Left lung (tissue), 14 donors: ENCODE measurements at places on chromosomes 5 and 9. TPM values are rescaled to one million over a fixed set of nuclear protein-coding genes. Genes with fewer than 3 reads are reported as not detected.

The CBY3 gene
- total RNA-seq, result not detected

The CCIN gene
- 0.67 TPM for total RNA-seq

The KIF12 gene
- 2.4 TPM for total RNA-seq

The LCN1 gene
- total RNA-seq, result not detected

The HTR4 gene
- total RNA-seq, result not detected

The PCDHGB2 gene
- total RNA-seq, result 2.6 TPM

The SLIT3 gene
- total RNA-seq, result 66.3 TPM

The DIPK1B gene
- 12.6 TPM for total RNA-seq

The PCDHGA6 gene
- 2.9 TPM for total RNA-seq

GRCh38 chr9:19378647-19379046 is 1.4 kb downstream of the RPS6 start:
- peak overlapping the region; percentile 95 for H3K27ac ChIP-seq
- H3K36me3 ChIP-seq, result peaks cover 55% of the 10 kb centered on the region
- peak overlapping the region; percentile 64 for H3K4me3 ChIP-seq
- H3K27me3 ChIP-seq, result no peaks in the 10 kb centered on the region

GRCh38 chr5:156356238-156356637 is 29.3 kb downstream of the SGCD start:
- no peaks in the 10 kb centered on the region for H3K36me3 ChIP-seq
- DNase-seq, result no peak
- no peak overlapping the region for H3K4me3 ChIP-seq
- no peak overlapping the region for H3K27ac ChIP-seq

- H3K27me3 ChIP-seq, result no peaks in the 10 kb centered on the region
- peak overlapping the region; percentile 81 for H3K27ac ChIP-seq
- no peak for DNase-seq
- H3K36me3 ChIP-seq, result peaks cover 16% of the 10 kb centered on the region
- H3K4me3 ChIP-seq, result no peak overlapping the region
Measured at GRCh38 chr5:157540124-157540523, 35.5 kb downstream of the ADAM19 start.

GRCh38 chr5:127297348-127298035 is 6.9 kb downstream of the MEGF10 start:
- H3K27ac ChIP-seq, result no peak overlapping the region
- H3K27me3 ChIP-seq, result peaks cover 9% of the 10 kb centered on the region
- H3K4me1 ChIP-seq, result no peaks in the 10 kb centered on the region
- H3K4me3 ChIP-seq, result no peak overlapping the region
- no peaks in the 10 kb centered on the region for H3K36me3 ChIP-seq

DNA sequence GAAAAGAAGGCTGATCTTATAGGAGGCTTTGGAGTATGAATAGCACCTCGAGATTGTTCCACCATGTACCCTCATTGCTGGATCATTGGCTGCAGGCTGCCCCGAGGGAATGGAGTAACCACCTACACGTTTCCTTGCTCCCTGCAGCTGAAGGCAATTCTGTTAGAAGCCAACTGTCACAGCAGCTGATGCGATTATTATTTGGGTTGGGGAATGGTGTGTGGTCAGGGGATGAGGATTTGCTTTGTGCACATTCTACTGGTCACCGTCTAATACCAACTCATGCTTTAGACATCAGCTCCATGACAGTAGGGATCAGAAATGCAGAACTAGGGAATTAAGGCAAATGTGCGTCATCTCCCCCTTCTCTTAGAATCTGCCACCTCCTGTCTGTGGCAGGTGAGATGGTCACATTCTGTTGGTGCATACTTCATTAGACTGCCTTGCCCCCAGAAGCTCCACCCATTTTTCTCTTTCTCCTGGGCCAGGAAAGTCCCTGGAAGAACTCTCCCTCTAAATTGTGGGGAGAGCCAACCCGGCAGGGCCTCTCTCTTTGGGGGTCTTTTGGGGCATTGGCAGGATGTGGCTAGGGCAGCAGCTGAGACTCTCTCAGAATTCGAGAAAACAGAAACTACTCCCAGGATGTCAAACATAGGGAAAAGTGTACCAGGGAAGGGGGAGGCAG is 32.8 kb downstream of the NEUROG1 start:
- no peak for DNase-seq
- H3K36me3 ChIP-seq, result no peaks in the 10 kb centered on the region

- no peak overlapping the region for H3K27ac ChIP-seq
- no peak overlapping the region for H3K4me3 ChIP-seq
- no peaks in the 10 kb centered on the region for H3K27me3 ChIP-seq
Measured at GRCh38 chr5:50786073-50786472, 119.6 kb downstream of the PARP8 start.

- no peak overlapping the region for H3K4me3 ChIP-seq
- no peaks in the 10 kb centered on the region for H3K4me1 ChIP-seq
- no peak overlapping the region for H3K27ac ChIP-seq
- no peaks in the 10 kb centered on the region for H3K36me3 ChIP-seq
Measured at GRCh38 chr5:95983080-95983479, 21.4 kb upstream of the ELL2 start.

- H3K4me1 ChIP-seq, result peaks cover under 1% of the 10 kb centered on the region
- no peaks in the 10 kb centered on the region for H3K36me3 ChIP-seq
- no peak for DNase-seq
- H3K27me3 ChIP-seq, result peaks cover 20% of the 10 kb centered on the region
- H3K27ac ChIP-seq, result no peak overlapping the region
Measured at GRCh38 chr9:96015876-96016686, 140.6 kb downstream of the ERCC6L2 start.

DNA sequence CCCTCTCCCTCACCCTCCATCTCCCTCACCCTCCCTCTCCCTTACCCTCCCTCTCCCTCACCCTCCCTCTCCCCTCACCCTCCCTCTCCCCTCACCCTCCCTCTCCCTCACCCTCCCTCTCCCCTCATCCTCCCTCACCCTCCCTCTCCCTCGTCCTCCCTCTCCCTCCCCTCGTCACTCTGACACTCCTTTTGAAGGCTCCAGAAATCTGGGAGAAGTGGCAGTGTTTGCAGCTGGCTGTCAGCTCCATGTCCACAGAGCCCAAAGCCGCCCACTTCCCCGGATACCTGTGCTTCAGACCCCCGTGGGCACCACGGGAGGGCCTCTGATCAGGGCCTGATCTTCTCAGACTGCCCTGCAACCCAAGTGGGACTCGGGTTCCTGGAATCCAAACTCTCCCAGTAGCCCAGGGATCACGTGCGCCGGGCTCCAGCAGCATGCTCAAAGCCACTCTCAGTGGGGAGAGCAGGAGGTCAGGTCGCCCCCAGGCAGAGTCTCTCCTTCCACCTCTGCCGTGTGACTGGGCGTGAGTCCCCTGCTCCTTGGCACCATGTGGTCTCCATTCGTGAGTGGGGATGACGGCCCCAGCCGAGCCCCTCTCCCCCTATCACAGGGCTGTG is 33.1 kb downstream of the DBH start:
- H3K36me3 ChIP-seq, result no peaks in the 10 kb centered on the region
- no peak overlapping the region for H3K27ac ChIP-seq
- no peaks in the 10 kb centered on the region for H3K27me3 ChIP-seq
- no peak overlapping the region for H3K4me3 ChIP-seq
- no peaks in the 10 kb centered on the region for H3K4me1 ChIP-seq
- DNase-seq, result no peak

DNA sequence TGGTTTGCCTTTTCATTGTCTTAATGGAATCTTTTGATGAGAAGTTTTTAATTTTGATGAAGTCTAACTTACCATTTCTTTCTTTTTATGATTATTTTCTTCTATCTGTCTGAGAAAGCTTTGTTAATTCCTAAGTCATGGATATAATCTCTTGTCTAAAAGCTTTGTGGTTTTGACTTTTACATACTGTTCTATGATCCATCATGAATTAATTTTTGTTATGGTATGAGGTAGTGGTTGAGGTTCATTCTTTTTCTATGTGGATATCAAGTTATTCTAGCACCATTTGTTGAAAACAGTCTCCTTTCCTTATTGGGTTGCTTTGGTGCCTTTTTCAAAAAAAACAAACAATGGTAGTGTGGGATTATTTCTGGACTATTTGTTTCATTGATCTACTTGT is 20.4 kb downstream of the FBXO10 start:
- no peak for DNase-seq
- H3K36me3 ChIP-seq, result no peaks in the 10 kb centered on the region
- H3K4me1 ChIP-seq, result no peaks in the 10 kb centered on the region
- no peak overlapping the region for H3K27ac ChIP-seq
- H3K27me3 ChIP-seq, result no peaks in the 10 kb centered on the region

GRCh38 chr9:34588671-34589635 is 571 bp downstream of the CNTFR start:
- no peaks in the 10 kb centered on the region for H3K36me3 ChIP-seq
- H3K4me3 ChIP-seq, result peak overlapping the region; percentile 2
- H3K27ac ChIP-seq, result no peak overlapping the region
- peaks cover 21% of the 10 kb centered on the region for H3K4me1 ChIP-seq
- H3K27me3 ChIP-seq, result peaks cover 100% of the 10 kb centered on the region

DNA sequence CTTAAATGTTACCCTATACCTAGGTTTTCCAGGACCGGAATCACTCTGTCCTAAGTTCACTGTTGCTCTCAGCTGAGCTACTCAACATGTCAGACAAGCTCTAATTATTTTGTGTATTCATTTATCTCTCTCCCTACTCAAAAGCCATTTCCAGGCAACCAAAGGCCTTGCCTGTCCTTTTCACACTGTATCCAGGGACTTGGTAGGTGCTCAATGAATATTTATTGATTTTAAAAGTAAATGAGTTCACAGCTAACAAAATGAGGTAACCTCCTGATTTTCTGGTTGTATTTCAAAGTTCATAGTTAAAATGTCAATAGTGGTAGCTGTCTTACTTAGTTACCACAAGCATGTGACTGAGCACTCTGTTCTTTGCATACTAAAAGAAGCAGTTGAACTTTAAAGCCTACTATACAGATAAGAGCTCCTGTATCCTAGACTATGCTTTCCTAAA is 522.2 kb downstream of the ACTL7B start:
- H3K36me3 ChIP-seq, result no peaks in the 10 kb centered on the region
- no peak for DNase-seq
- no peak overlapping the region for H3K27ac ChIP-seq
- H3K27me3 ChIP-seq, result no peaks in the 10 kb centered on the region
- no peak overlapping the region for H3K4me3 ChIP-seq
- no peaks in the 10 kb centered on the region for H3K4me1 ChIP-seq

DNA sequence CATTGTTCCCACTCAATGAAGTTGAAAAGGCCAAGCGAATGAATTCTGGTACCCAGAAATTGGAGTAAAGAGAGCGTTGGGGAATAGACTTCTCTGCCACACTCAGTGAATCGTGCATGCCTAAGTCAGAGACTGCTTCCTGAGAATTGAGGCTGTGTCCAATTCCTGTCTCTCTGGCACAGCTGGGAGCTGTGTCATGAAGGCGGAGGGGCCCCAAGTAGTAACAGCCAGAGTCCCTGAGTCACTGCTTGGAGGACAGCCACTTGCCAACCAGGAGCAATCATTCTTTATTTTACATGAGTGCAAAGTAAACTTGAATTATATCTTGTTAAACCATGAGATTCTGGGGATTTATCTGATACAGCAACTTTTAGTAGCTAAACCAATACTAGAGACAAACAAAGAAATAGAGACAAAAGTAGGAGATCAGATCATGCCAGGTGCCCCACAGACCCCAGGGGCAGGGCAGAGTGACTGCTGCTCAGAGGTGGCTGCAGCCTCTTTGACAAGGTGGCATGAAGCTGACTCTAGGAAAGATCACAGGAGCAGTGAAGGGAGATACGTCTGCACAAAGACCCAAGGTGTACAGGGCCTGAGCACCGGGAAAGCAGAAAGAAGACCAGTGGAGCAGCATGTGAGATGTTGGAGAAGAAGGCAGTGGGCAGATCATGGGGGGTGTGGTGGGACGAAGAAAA is 246.0 kb downstream of the GADD45G start:
- peaks cover 7% of the 10 kb centered on the region for H3K4me1 ChIP-seq
- no peak for DNase-seq
- H3K4me3 ChIP-seq, result no peak overlapping the region
- no peaks in the 10 kb centered on the region for H3K36me3 ChIP-seq
- no peak overlapping the region for H3K27ac ChIP-seq
- no peaks in the 10 kb centered on the region for H3K27me3 ChIP-seq

DNA sequence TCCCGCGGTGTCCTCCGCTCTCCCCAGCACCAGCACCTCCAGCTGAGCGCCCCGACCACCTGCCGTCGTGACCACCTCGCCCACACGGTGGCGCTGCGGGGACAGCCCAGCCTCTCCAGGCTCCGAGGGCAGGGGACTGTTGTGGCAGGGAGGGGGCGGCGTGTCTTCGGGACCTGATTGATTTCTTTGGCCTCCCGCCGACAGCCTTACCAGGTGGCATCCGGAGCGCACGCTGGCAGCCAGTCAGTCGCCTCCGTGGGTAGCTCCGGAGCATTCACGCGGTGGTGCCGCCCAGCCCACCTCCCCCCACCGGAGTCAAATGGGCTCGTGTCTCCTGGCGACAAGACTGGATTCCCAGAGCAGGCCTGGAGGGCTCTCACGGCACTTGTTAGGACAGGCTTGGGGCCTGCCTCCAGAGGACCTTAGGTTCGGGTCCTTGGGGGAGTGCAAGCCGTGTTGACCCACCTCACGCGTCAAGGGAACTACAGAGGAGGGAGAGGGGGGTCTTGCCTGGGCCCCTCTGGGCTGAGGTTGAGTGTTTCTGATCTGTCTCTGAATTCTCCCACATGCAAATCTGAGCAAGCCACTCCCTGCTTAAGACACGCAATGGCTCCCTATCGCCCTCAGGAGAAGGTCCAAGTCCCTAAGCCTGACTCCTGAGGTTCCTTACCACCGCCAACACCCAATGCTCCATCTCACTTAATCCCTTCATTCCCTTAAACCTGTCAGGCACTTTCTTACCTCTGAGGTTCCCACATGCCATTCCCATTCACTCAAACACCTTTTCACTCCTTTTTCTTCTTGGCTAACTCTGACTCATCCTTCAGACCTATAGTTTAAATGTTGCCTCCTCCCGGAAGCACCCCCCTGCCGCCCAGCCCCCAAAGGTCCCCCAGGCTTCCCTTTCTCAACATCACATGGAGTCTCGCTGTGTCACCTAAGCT is 51.2 kb upstream of the GGTA1 start:
- H3K27ac ChIP-seq, result no peak overlapping the region
- peaks cover 9% of the 10 kb centered on the region for H3K4me1 ChIP-seq
- no peaks in the 10 kb centered on the region for H3K36me3 ChIP-seq
- H3K4me3 ChIP-seq, result peak overlapping the region; percentile 22
- no peaks in the 10 kb centered on the region for H3K27me3 ChIP-seq

- H3K4me1 ChIP-seq, result no peaks in the 10 kb centered on the region
- no peak for DNase-seq
- H3K4me3 ChIP-seq, result no peak overlapping the region
- no peaks in the 10 kb centered on the region for H3K36me3 ChIP-seq
Measured at GRCh38 chr5:90131383-90132133, 278.0 kb downstream of the CETN3 start.

DNA sequence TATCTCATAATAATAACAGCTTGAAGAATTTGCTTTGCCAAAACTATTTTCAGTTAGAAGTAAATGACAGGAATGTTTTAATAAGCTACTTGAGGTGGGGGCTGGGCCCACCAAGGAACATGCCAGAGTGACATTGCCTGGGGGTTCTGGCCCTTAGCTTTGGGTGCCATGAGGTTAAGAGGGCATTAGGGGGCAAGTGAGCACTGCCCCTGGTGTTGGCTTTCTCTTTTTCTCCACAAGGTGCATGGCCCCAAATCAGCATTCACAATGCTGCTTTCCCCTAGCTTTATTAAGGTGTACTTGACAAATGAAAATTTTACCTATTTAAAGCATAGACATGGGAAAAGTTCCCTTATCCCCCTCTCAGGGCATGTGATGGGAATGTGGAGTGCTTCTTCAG is 305.4 kb downstream of the TENT4A start:
- H3K4me1 ChIP-seq, result no peaks in the 10 kb centered on the region
- no peak overlapping the region for H3K4me3 ChIP-seq
- no peaks in the 10 kb centered on the region for H3K27me3 ChIP-seq
- no peak for DNase-seq
- H3K36me3 ChIP-seq, result no peaks in the 10 kb centered on the region

GRCh38 chr9:107404736-107405135 is 84.8 kb downstream of the KLF4 start:
- no peaks in the 10 kb centered on the region for H3K4me1 ChIP-seq
- H3K27ac ChIP-seq, result no peak overlapping the region
- H3K36me3 ChIP-seq, result no peaks in the 10 kb centered on the region
- H3K4me3 ChIP-seq, result no peak overlapping the region
- no peak for DNase-seq
